ENCODE measurements at places on chromosomes 7 and 10. TPM values are rescaled to one million over a fixed set of nuclear protein-coding genes. Genes with fewer than 3 reads are reported as not detected.

DNA sequence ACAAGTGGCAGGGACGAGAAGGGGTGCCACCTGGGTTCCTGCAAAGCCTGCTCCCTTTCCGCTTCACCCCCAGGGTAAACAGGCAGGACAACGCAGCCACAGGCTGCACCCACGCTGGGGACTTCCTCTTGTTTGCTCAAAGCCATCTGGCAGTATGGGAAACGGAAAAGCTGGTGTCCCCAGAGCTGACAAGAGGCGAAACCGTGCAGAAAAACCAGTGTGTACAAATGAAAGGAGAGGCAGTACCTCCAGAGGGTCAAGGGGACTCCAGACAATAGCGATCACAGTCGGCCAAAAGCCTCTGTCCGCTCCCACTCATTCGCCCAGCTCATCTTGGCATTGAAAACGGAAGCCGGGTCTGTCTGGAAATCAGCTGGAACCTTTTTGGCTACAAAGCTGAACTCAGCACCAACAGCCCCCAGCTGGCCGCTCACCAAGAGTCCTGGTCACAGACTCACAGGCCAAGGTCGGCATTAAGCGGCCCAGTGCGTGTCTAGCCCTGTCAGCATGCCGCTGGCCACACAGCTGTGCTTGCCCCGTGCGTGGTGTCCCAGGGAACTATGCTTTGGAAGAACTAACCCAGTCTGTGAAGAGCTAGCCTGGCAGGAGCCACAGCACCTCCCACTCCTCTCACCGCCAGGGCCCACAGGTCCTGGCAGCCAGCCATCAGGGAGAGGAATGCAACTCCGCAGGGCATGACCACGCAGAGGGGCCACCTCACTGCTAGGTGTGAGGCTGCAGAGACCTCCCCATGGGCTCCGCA, 10.4 kb downstream of the TNS3 start:
- DNase-seq, result no peak

DNA sequence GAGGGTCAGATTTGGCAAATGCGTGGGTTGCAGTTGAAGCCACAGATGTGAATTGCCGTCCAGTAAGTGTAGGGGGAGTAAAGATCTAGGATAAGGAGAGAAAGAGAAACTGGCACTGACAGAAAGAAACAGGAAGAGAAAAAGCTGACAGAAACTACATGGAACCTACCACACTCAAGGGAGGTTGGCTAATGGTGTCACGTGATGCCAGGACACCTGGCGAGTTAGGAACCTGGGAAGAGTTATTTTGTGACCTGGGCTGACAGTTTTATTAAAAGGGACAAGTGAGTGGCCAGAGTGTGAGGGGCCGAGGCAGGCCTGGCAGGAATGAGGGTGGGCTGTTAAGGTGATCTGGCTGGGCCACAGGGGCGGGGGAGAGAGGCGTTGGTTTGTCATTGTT, 188.7 kb downstream of the ADARB2 start:
- DNase-seq, result no peak

DNA sequence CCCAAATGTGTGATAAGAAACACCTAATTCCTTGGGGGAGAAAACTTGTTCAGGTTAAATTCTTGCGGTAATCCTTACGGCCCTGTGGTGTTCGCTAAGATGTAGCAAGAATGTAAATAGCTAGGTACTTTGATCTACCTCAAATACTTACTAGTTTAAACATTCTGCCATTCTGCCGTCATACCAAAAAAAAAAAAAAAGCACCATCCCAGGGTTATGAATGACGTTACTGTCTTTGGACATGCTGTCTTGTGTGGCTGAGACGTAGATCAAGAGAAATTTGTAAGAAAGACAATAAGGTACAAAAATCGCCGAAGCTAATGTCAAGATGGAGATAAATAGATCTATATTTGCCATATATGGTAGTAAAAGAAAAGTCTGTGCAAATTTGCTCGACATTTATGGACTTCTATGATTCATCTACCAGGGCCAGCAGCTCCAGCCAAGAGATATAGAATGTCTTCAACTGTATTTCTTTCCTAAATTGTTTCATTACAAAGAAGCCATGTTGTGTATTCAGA, 195.6 kb downstream of the CUX1 start:
- DNase-seq, result no peak

GRCh38 chr7:91249506-91250233, 14.6 kb upstream of the FZD1 start:
- DNase-seq, result no peak

- no peak for DNase-seq
Observed at GRCh38 chr7:142805350-142806021, 34.7 kb downstream of the PRSS2 start.

DNA sequence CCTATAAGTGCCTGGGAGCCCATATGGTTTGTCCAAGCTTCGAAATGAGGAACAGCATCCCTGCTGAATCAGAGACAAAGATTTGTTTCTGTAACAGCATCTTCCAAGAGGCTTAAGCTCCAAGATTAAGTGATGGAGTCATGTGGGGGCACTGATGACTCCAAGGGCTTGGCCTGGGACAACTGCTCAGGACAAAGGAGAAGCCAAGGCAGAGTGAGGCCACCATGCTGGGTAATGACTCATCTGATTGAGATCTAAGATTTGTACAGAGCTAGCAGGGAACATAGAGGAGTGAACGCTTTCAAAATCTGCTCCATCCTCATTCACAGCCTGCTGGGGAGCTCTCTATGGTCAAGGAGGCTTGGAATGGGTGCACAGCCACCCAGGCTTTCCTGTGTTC, 49.3 kb downstream of the C10orf120 start:
- peak; percentile 22 for DNase-seq

DNA sequence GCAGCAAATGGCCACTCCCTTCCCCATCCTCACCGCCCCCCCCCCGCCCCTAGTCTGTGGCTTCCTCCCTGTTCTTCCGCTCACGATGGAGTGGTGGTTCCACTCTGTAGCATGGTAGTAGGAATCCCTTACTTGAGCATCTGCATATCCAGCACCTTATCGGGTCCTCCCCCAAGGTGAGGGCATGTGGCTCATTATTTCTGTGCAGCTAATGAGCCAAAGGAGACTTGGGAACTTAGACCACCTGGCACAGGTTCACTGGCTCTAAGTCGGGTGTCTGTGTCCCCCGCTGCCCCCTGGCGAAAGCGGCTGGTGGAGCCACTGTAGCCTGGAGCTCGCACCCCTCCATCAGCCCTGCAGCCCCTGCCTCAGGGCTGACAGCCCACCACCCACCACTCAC, 22.8 kb upstream of the GPR26 start:
- no peak for DNase-seq

DNA sequence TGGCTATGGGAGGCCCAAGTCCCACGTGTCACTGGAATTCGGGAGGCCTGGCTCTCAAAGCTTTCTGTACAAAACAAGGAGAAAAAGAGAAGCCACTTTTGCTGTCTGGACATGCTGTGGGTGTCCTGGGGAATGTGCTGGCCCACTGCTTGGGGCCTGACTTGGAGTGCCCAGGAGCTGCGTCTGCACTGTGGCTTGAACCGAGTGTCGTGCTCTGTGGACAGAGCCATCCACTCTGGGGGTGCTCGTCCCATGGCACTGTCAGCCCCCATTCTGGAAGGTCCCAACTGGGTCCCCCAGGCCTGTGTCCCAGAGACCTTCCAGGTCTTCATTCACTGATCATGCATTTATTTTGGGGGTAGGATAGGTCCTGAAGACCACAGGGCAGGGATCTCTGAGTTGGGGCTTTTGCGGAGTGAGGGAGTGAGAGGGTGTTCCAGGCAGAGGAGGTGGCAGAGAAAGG, 138.0 kb downstream of the LHPP start:
- DNase-seq, result no peak

GRCh38 chr7:2824026-2824677, 20.0 kb downstream of the GNA12 start:
- DNase-seq, result peak; percentile 49

- DNase-seq, result no peak
Observed at GRCh38 chr10:50349554-50349953, 98.2 kb upstream of the ASAH2 start.

- DNase-seq, result no peak
Observed at GRCh38 chr7:29995652-29996051, 6.1 kb upstream of the SCRN1 start.

- DNase-seq, result no peak
Observed at GRCh38 chr7:107051376-107051775, 6.9 kb downstream of the PRKAR2B start.

DNA sequence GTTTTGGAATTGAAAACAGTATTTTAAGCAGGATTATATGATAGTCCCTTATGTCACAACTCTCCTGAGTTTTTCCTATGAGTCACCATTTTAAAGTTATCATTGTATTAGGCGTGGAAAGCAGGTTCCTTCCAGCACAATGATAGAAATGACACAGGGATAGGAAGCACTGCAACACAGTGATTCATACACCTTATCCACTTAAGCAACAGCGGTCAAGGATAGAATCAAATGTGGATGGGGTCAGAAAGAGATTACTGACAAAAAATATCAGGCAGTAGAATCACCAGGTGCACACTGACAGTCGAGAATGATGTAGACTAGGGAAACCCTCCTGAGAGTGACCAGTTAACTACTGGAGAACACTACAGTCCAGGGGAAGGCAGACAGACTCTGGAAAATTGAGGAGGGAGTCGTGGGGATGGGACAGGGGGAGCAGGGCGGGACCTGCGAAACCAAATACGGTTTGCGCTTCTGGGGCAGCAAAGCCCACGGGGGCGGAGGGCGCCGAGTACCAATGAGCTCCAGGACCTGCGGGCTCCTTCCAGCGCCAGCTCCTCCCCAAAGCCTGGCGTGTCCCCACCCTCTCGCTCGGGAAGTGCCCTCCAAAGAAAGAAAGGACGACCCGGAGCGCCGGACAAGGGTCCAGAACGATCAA, 479 bp downstream of the PNPLA8 start:
- no peak for DNase-seq

- no peak for DNase-seq
Observed at GRCh38 chr7:74228951-74229900, 19.4 kb downstream of the LAT2 start.

- DNase-seq, result no peak
Observed at GRCh38 chr10:107442035-107442505, 277.6 kb upstream of the SORCS1 start.

DNA sequence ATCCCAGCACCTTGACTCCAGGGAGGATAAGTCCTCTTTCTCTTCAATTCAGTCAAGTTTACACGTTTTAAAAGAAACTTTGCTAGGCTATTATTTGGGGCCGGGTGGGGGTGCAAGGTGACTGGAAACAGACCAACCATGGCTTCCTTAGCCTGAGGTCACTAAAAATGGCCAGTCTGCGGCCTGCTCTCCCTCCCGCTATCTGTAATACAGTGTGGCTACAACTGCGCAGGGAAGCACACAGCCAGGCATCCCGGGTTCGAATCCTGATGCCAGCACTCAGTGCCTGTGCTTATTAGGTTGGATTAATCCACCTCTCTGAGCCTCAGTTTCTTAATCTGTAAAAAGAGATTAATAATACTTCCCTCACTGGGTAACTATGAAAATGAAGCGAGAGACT, 19.5 kb downstream of the ATP6V1F start:
- DNase-seq, result no peak

DNA sequence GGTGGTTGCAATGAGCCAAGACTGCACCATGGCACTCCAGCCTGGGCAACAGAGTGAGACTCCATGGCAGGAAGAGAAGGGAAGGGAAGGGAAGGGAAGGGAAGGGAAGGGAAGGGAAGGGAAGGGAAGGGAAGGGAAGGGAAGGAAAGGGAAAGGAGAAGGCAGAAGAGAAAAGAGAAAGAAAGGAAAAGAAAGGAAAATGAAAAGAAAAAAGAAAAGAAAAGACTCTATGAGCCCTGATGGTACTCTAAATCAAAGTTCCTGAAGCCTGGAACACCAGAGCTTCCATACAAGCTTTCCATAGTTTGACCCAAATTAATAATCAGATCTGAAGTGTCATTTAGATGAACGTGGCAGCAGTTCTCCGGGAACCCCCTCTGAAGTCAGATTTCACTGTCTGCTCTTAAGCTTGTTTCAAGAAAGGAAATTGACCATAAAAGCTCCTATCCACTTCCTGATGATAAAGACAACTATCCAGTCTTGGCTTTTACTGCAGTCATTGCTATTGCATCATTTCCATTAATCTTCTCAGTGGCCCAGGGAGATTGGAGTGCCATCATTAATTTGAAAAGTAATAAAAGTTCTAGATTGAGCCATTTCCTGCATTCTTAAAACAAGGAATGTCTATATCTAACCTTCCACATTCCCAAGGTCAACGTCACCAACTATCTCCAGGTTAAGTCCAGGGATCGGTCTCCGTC, 44.2 kb upstream of the FRMD4A start:
- DNase-seq, result no peak

DNA sequence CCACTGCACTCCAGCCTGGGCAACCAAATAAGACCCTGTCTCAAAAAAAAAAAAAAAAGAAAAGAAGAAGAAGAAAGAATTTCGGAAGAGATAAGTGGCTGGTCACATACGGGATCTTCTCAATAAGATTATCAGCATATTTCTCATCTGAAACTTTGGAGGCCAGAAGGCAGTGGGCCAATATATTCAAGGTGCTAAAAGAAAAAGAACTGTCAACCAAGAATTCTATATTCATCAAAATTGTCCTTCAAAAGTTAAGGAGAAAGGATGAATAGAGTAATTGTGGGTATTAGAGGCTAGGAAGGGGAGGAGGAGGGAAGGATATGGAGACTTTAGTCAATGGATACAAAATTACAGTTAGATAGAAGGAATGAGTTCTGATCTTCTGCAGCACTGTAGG, 43.9 kb upstream of the NANOS1 start:
- no peak for DNase-seq

DNA sequence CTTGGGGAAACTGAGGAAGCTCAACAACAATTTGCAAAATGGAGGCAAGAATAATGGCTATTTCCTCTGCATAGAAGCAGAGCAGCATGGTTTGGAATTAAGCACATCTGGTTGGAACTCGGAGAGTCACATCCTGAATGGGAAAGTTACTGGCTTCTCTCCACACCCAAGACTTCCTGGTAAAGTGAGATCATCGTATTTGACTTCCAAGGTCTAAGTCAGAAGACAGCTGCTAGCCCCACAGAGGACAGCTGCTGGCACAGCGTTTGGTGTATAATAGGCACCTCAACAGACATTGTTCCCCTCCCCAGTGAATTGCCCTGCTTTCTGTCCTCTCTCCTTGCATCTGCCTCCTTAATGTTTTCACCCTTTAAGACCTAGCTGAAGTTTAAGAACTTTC, 37.0 kb upstream of the NRF1 start:
- peak; percentile 35 for DNase-seq

DNA sequence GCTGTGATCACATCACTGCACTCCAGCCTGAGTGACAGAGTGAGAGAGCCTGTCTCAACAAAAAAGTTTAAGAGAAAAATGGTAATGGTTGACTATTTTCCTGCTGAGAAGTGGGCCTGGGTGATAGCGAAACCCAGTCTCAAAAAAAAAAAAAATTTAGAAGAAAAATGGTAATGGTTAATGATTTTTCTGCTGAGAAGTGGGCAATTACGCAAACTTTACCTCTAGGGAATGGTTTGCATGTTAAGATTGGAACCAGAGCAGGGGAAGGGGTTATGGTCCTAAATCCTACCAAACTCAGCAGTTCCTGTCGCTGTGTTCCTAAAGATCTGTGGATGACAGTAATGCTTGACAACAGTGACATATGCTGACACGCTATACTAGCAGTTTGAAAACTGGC, 130.5 kb upstream of the RHEB start:
- DNase-seq, result no peak

Gene PHYHIPL
- not detected for total RNA-seq

Gene SLC26A5
- 0.19 TPM for total RNA-seq

Gene PPP1R17
- total RNA-seq, result not detected

Gene ZNF786
- 3.8 TPM for total RNA-seq

Gene TMEM196
- 2.5 TPM for total RNA-seq

Gene GPR15LG
- total RNA-seq, result not detected

Gene MRPS33
- total RNA-seq, result 41.9 TPM

Gene PON3
- total RNA-seq, result 2.7 TPM

Gene TFR2
- total RNA-seq, result 0.29 TPM

Gene CAV2
- 170 TPM for total RNA-seq

Gene PMPCB
- 43.8 TPM for total RNA-seq

Gene ZNRF2
- 17.6 TPM for total RNA-seq

All from mesenteric fat pad (tissue), 1 donor.